ENCODE measurements at places on chromosomes 4 and X.
A peak's percentile ranks its signal among the peaks of the same experiment; 100 is the strongest.

DNA sequence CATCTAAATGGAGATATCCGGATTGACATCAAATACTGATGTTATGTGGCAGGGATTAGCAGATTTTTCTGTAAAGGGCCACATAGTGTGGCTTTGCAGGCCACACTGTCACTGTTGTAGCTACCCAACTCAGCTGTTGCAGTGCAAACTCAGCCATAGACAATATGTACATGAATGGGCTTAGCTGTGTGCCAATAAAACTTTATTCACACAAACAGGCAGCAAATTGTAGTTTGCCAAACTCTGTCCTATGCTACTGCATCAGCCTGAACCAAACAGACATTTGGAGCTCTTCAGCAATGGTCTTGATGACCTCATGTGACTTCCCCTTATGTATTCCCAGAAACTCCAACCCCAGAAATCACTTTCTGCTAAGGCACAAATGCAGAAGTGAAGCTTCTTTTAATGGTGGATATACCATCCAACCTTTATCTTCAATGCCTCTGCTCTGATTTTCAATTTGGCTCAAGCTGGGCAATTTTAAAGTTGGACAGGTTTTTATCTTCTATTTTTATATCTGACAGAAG, 18.4 kb upstream of the TRPC5OS start:
- DNase-seq = no peak

GRCh38 chrX:138748480-138748879, 37.0 kb upstream of the FGF13 start:
- DNase-seq = peak; percentile 32

DNA sequence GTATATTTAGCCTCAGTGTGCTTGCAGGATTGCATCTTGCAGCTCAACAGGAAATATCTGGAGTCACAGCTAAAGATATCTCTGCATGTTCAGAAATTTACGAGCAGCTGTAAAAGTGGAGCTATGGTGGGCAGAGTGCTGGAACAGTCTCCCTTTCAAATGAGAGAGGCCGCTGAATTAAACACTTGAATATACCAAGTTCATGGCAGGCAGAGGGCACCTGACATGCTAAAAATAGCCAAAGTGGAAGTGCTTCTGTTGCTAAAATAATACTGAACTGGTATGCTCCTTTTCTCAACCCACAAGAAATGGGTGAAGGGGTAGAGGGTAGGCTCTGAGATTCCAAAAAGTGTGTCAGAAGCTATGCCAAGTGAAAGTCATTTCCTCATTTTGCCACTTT, 98.1 kb downstream of the MGST2 start:
- DNase-seq = peak; percentile 64

GRCh38 chr4:95360256-95360903, 188.4 kb downstream of the UNC5C start:
- no peak for DNase-seq

GRCh38 chrX:29225670-29226069, 638.4 kb downstream of the IL1RAPL1 start:
- DNase-seq = no peak

DNA sequence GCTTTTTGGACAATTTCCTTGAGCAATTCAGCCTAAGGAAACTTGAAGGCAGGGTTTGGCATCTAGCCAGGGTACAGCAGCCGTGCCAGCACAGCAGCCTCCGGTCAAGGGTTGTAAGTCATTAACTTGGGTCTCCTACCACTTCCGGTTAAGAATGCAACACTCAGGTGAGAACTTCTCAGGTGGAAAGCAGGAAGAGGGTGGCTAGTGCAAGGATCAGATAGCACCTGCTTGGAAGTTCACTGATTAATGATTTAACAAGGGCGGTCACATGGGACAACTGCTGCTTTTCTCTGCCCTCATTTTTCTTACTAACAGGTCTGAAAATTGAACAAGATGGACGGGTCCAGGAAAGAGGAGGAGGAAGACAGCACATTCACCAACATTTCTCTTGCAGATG, 30.1 kb upstream of the SCOC start:
- DNase-seq = no peak
